ENCODE measurements at places on chromosomes 5 and 9.

- DNase-seq, result no peak
Measured at GRCh38 chr9:34651321-34651720, 664 bp upstream of the IL11RA start.

- no peak for DNase-seq
Measured at GRCh38 chr5:169886677-169887076, 93.6 kb downstream of the INSYN2B start.

DNA sequence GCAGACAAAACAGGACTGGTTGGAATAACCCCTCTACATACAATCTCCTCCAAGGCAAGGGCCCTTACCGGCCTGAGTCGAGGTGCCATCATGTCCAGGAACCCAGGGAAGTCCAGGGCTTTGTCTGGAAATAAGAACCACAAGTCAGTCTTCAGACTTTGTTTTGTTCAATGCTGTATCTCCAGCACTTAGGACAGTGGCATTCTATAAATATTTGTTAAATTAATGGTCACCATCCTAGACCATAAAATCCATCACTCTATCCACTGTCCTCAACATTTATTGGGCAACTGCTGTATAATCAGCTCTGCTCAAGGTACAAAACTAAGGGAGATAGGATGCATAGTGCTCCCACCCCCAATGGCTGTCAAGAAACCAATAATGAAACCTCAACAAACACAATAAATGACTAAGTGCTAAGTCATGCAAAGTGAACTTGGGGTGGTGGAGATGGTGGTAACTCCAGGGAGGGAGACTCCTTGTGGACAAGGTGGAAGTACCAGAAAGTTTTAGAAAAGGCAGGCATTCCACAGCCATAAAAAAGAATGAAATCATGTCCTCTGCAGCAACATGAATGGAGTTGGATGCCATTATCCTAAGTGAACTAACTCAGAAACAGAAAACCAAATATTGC lies 5.0 kb downstream of the RELL2 start:
- no peak for DNase-seq

- no peak for DNase-seq
Measured at GRCh38 chr9:74533253-74533652, 36.1 kb downstream of the RORB start.

Measured in C1 segment of cervical spinal cord (tissue), 14 donors.